ENCODE measurements at places on chromosomes 4 and X. TPM values are rescaled to one million over a fixed set of nuclear protein-coding genes. Genes with fewer than 3 reads are reported as not detected.

GRCh38 chrX:148930206-148930729, 429.9 kb downstream of the AFF2 start:
- no peaks in the 10 kb centered on the region for H3K27me3 ChIP-seq
- H3K27ac ChIP-seq: no peak overlapping the region
- no peaks in the 10 kb centered on the region for H3K36me3 ChIP-seq
- no peak overlapping the region for H3K4me3 ChIP-seq
- no peak for DNase-seq

- no peaks in the 10 kb centered on the region for H3K27me3 ChIP-seq
- H3K4me1 ChIP-seq: no peaks in the 10 kb centered on the region
- H3K27ac ChIP-seq: no peak overlapping the region
These were observed 8.9 kb upstream of the PCDH18 start for GRCh38 chr4:137541181-137541580.

- no peak for DNase-seq
- no peaks in the 10 kb centered on the region for H3K36me3 ChIP-seq
- no peak overlapping the region for H3K4me3 ChIP-seq
These were observed 27.5 kb downstream of the PCYT1B start for GRCh38 chrX:24619647-24620046.

GRCh38 chr4:143654571-143654970, 45.9 kb downstream of the FREM3 start:
- H3K36me3 ChIP-seq: no peaks in the 10 kb centered on the region
- H3K4me1 ChIP-seq: no peaks in the 10 kb centered on the region
- H3K27ac ChIP-seq: no peak overlapping the region
- no peak for DNase-seq
- no peaks in the 10 kb centered on the region for H3K27me3 ChIP-seq
- no peak overlapping the region for H3K4me3 ChIP-seq

DNA sequence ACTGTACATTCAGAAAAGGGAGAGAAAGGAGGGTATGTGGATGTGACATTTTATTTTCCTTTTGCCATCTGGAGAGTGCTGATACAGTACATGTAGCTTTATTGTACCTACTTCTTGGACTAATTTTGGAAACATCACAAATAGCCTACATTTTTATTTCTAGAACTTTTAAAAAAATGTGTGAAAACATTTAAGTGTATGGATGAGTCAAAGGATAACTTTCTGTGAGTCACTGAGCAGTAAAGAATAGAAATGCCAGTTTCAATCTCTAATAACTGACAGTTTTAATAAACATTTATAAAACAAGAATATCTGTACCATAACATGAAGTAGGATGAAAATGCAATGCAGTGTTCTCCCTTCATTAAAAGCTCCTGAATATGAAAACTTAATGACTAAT, 374.4 kb upstream of the NWD2 start:
- no peaks in the 10 kb centered on the region for H3K36me3 ChIP-seq
- H3K4me3 ChIP-seq: no peak overlapping the region
- no peak for DNase-seq
- H3K27me3 ChIP-seq: no peaks in the 10 kb centered on the region

DNA sequence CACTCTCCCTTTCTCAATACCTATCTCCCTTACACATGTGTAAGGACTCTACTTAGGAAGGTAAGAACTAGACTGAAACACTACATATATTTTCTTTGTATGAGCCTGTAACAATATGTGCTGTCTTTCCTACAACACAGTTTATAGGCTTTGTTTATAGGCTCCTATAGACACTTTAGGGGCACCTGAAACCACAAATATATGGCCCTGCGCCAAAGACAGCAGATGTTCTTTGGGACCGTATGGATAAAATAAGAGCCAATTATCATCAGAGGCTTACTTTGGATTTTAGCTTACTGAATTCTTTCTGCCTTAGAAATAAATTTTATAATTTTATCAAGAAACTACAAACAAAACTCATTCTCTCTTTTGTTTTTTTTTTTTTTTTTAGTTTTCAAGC, 16.6 kb upstream of the CXCL3 start:
- H3K27ac ChIP-seq: no peak overlapping the region
- no peak for DNase-seq
- H3K4me3 ChIP-seq: no peak overlapping the region
- H3K36me3 ChIP-seq: no peaks in the 10 kb centered on the region

GRCh38 chrX:87434618-87435017, 83.0 kb upstream of the KLHL4 start:
- H3K27me3 ChIP-seq: no peaks in the 10 kb centered on the region
- DNase-seq: no peak
- H3K4me1 ChIP-seq: no peaks in the 10 kb centered on the region
- no peak overlapping the region for H3K27ac ChIP-seq
- no peak overlapping the region for H3K4me3 ChIP-seq

- no peaks in the 10 kb centered on the region for H3K36me3 ChIP-seq
- no peak overlapping the region for H3K27ac ChIP-seq
- no peak overlapping the region for H3K4me3 ChIP-seq
- H3K27me3 ChIP-seq: no peaks in the 10 kb centered on the region
- no peaks in the 10 kb centered on the region for H3K4me1 ChIP-seq
- no peak for DNase-seq
These were observed 138.9 kb downstream of the SMIM20 start for GRCh38 chr4:26052663-26053541.

DNA sequence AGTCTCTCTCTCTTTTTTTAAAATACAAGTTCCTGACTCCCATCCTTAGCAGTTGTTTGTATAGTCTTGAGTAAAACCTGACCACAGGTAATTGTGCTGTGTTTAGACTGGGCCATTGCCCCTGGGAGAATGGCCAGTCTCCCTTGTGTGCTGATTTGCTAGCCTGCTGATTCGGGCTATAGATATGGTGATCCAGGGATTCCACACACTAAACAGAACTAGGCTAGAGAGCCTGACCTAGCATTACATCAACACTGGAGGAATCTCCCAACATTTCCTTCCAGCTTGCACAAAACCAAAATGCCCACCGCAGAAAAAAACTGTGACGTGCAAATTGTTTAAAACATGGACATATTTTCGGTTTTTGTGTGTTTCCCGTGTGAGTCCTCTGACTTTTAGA, 5.1 kb downstream of the UPRT start:
- no peaks in the 10 kb centered on the region for H3K27me3 ChIP-seq
- H3K36me3 ChIP-seq: no peaks in the 10 kb centered on the region
- no peak overlapping the region for H3K4me3 ChIP-seq
- no peak for DNase-seq

- no peak for DNase-seq
- no peak overlapping the region for H3K27ac ChIP-seq
- H3K36me3 ChIP-seq: no peaks in the 10 kb centered on the region
- H3K4me3 ChIP-seq: no peak overlapping the region
These were observed 319.0 kb downstream of the STK32B start for GRCh38 chr4:5370286-5370685.

- DNase-seq: no peak
- H3K4me3 ChIP-seq: no peak overlapping the region
- H3K36me3 ChIP-seq: no peaks in the 10 kb centered on the region
- H3K27ac ChIP-seq: no peak overlapping the region
- H3K4me1 ChIP-seq: no peaks in the 10 kb centered on the region
- H3K27me3 ChIP-seq: no peaks in the 10 kb centered on the region
These were observed 12.1 kb upstream of the PLAC1 start for GRCh38 chrX:134670134-134670924.

- H3K27ac ChIP-seq: no peak overlapping the region
- H3K4me3 ChIP-seq: no peak overlapping the region
- no peaks in the 10 kb centered on the region for H3K36me3 ChIP-seq
- H3K27me3 ChIP-seq: no peaks in the 10 kb centered on the region
These were observed 765.4 kb upstream of the PCDH10 start for GRCh38 chr4:132383571-132384199.

- no peaks in the 10 kb centered on the region for H3K27me3 ChIP-seq
- H3K27ac ChIP-seq: no peak overlapping the region
These were observed 2062.0 kb downstream of the ARAP2 start for GRCh38 chr4:34182306-34182705.

DNA sequence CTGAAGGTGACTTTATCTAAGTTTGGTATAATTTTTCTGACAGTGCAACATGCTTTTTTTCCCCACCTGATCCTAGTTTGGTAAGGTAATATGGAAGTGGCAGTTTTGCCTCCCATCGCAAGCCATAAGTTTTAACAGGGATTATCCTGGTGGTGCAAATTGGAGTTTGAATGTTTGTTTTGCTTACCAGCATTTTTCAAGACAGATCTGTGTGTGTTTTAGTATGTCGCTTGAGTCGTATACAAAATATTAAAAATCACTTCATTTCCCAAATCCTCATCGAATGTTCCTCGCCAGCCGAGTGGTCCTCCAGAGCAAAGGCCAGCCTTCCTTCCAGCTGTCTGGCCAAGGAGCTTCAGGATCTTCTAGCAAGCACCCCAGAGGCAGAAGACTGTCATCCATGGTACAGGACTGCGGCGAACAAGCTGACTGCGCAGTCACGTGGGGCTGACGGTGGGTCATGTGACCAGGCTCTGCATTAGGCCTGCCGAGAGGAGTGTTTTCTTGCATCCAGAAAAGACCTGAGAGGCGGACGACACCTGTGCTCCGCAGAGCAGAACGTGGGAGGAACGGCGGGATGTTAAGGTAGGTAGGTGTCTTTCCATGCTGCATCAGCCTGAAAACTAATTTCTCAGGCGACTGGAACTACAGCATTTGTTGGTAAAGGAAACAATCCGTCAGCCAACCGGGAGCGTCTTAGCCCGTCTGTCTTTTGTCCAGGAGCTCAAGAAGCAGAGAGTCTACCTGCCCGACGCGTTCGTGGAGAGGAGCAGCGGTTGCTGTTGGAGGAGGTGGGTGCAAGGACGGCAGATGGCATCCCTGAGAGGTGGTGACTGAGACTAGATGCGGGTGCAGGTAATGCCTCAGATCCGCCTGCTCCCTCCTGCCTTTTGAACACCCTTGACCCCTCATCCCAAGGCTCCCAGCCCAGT, at the start of gene GPRASP3:
Gene GPRASP3, plus strand, starts transcription at position 507 of the 932 bp plus-strand sequence. CDS start 28,253 bp downstream, outside the sequence.
- H3K27me3 ChIP-seq: no peaks in the 10 kb centered on the region
- H3K36me3 ChIP-seq: no peaks in the 10 kb centered on the region
- H3K4me1 ChIP-seq: peaks cover 9% of the 10 kb centered on the region
- peak within 1 kb of the TSS; percentile 45 for H3K4me3 ChIP-seq
- H3K27ac ChIP-seq: no peak within 1 kb of the TSS

GRCh38 chr4:72352711-72353110, 216.3 kb downstream of the ADAMTS3 start:
- no peak overlapping the region for H3K4me3 ChIP-seq
- DNase-seq: no peak
- H3K36me3 ChIP-seq: no peaks in the 10 kb centered on the region
- H3K27me3 ChIP-seq: no peaks in the 10 kb centered on the region
- H3K4me1 ChIP-seq: no peaks in the 10 kb centered on the region

DNA sequence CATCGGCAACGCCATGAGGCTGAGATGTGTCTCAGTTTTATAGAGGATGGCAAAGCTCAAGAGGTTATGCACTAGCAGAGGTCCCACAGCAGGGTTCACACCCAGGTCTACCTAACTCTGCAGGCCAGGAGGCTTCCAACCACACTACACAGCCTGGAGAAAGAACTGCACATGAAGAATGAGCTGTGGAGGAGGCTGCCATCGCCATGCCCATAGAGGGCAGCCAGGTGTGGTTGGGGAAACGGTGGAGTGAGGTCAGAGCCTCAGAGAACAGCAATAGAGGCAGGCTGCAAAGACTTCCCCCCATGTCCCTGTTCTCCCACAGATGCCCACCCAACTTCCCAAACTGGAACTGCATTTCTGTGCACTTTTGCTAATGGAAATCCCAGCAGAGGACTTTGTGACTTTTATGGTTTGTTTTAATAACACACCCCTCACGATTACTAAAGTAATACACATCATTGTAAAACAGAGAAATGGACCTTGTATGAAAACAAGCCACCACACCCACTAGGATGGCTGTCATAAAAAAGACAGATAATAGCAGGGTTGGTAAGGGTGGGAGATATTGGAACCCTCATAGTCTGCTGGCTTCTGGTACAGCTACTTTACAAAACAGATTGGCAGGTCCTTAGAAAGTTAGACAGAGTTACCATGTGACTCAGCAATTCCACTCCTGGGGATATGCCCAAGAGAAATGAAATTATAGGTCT, 58.9 kb upstream of the PROM1 start:
- no peaks in the 10 kb centered on the region for H3K36me3 ChIP-seq
- no peaks in the 10 kb centered on the region for H3K27me3 ChIP-seq

- no peak for DNase-seq
- no peaks in the 10 kb centered on the region for H3K4me1 ChIP-seq
- H3K4me3 ChIP-seq: no peak overlapping the region
These were observed 815.1 kb upstream of the POU3F4 start for GRCh38 chrX:82692991-82693390.

DNA sequence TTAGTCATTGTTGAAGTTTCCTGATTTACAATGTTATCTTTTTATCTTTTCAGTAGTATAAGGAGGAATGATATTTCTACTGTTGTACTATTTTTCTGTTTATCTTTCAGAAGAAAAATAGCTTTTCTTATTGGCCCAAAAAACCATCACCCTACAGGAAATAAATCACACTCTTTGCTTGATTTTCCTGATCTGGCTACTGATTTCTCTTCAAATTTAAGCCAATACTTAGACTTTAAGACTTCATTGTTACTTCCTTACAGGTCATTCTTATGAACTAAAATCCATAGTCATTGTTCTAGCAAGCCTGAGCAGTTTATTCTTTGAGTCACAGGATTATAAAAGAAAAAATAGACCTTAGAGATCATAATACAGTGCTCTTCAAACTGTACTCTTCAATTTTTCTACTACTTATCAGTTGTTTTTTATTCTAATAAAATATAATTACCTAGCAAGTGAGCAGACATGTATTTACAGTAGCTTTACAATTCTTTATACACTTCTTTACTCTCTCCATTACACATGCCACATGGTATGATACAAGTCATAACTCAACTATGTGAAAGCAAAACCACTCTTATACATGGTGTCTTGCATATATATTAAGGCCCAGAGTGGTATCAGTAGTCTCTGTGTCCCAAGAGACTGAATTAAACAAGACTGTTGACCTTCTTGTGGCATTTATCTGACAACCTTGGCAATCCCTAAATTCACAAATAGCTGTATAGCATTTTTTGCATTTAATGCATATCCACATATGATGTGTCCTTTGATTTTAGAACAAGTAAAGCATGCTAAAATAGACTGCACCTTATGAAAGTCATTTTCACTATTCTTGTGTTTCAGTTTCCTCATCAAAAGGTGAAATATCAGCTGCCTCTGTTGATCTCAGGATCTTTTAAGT, 47.9 kb downstream of the TET2 start:
- no peaks in the 10 kb centered on the region for H3K4me1 ChIP-seq
- no peak for DNase-seq
- H3K27ac ChIP-seq: no peak overlapping the region
- no peak overlapping the region for H3K4me3 ChIP-seq
- H3K27me3 ChIP-seq: no peaks in the 10 kb centered on the region

GRCh38 chrX:7946960-7947359, 19.7 kb upstream of the PNPLA4 start:
- DNase-seq: no peak
- no peaks in the 10 kb centered on the region for H3K36me3 ChIP-seq
- no peak overlapping the region for H3K27ac ChIP-seq

The FHDC1 gene
- total RNA-seq: 0.16 TPM

The TLR3 gene
- total RNA-seq: 4.9 TPM

The BTK gene
- 48.2 TPM for total RNA-seq

The HTR2C gene
- total RNA-seq: not detected

The SPANXA2 gene
- total RNA-seq: not detected

The SPANXN3 gene
- not detected for total RNA-seq

The TAF7L gene
- total RNA-seq: not detected

The C4orf54 gene
- total RNA-seq: not detected

The ODAPH gene
- total RNA-seq: not detected

The DMD gene
- total RNA-seq: not detected

The SPACA5 gene
- total RNA-seq: not detected

The REPS2 gene
- 9.2 TPM for total RNA-seq

All from natural killer cell (primary cell).